ENCODE measurements at places on chromosomes 4 and X.
A peak's percentile ranks its signal among the peaks of the same experiment; 100 is the strongest.

DNA sequence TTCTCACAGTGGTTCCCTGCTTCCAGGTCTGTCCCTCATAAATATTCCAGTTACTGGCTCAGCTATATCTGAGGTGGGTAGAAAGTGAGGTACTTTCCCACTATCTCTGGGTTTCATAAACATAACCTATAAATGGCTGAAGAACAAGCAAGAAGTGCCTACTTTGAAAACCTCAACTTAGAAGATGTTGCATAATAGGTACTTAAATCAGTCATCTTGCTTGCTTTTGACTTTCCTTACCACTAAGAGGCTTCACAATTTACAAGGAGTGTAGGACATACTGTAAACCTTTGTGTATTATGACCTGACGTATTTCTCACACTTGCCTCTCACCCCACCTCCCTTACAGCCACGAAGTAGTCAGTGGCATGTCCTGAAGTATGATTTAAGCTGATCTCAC, 145.9 kb downstream of the PCDH19 start:
- DNase-seq = no peak

DNA sequence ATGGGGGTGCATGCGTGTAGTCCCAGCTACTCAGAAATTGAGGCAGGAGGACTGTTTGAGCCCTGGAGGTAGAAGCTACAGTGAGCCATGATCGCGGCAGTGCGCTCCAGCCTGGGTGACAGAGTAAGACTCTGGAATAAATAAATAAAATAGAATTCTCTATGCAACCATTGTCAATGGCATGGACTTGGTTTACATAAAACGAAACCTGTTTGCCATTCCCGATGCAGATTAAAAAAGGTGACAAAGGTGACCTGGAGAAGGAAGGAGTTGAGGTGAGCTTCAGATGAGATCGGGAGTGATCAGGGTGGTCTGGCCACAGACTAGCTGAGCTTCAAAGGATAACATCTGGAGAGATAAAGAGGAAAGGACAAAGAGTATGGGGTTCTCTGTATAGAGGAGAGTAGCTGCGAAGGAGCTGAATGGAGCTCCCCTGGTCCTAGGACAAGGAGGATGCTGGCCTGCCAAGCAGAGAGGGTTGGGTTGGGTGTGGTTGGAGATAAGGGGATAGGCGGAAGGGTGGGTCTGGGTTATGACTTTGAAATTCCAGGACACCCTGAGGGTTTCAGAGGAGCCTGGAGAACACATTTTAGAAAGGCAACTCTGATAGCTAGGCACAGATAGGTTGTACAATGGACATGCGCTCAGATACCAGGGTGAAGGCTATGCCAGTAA, 98.6 kb downstream of the RBM47 start:
- DNase-seq = no peak

DNA sequence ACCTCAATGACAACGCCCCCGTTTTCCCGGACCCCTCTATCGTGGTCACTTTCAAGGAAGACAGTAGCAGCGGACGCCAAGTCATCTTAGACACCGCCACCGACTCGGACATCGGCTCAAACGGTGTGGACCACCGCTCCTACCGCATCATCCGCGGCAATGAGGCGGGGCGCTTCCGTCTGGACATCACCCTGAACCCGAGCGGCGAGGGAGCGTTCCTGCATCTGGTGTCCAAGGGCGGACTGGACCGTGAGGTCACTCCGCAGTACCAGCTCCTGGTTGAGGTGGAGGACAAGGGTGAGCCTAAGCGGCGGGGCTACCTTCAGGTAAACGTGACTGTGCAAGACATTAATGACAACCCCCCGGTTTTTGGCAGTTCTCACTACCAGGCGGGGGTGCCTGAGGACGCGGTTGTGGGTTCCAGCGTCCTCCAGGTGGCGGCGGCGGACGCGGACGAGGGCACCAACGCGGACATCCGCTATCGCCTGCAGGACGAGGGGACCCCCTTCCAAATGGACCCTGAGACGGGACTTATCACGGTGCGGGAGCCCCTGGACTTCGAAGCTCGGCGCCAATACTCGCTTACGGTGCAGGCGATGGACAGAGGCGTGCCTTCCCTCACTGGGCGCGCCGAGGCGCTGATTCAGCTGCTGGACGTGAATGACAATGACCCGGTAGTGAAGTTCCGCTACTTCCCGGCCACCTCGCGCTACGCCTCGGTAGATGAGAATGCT, 2.2 kb downstream of the FAT4 start:
- DNase-seq = no peak

DNA sequence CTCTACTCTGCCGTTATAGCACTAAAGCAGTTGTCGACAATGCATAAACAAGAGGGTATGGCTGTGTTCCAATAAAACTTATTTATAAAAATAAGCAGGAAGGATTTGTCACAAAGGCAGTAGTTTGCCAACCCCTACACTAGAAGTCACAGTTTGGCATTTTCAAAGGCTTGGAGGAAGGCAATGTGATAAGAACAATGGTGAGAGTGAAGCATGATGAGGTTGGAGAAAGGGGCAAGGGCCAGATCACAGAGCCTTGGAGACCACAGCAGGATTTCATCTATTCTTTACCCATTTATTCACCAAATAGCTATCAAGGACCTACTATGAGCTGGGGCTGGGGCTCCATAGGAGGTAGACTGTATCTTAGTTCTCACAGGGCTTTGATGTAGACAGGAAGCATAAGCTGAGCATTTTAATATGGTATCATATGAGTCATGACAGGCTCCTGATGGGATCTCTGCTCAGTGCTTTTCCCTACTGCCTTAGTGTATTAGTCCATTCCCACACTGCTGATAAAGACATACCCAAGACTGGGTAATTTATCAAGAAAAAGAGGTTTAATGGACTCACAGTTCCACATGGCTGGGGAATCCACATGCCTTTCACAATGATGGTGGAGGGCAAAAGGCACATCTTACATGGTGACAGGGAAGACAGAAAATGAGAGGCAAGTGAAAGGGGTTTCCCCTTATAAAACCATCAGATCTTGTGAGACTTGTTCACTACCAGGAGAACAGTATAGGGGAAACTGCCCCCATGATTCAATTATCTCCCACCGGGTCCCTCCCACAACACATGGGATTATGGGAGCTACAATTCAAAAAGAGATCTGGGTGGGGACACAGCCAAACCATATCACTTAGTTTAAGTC, 58.9 kb downstream of the PPM1K start:
- no peak for DNase-seq

DNA sequence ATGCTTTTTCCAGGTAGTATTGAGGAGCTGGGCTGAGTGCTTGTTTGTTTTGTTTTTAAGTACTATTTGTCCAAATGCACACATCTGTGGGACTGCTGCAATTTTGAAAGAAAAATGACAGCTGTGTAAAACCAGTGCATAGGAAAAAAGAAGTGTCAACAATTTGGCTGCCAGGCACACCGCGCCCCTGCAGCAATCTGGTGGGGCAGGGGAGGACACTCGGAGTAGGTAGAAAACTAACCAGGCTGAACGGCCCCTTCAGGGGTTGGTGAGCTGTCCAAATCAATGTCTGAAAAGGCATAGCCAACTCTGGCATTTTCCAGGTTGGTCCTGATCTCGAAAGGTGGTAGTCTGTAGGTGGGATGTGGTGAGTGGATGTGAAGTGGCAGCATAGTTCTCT, 1.1 kb downstream of the LDOC1 start:
- no peak for DNase-seq

GRCh38 chr4:182711211-182711610, 206.0 kb downstream of the DCTD start:
- no peak for DNase-seq

GRCh38 chr4:138555108-138555507, 313.0 kb upstream of the SLC7A11 start:
- DNase-seq = no peak

DNA sequence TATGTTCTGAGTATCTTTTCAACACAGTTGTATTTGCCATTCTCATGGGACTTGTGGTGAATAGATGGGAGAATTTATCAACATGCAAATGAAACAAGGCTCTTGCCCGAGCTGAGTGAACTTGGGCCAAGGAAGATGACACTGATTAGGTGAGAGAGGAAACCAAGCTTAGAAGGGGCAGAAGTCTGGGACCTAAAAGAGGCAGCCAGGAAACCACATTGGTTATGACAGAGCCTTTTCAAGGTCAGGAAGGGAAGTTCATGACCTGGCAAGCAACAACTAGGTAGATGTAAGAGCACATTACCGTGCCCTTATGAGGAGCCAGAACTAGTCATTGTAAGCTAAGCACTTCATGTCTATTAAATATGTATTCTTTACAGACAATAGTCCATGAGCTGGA, 590.3 kb downstream of the PACRGL start:
- no peak for DNase-seq

GRCh38 chr4:185566972-185567371, 31.7 kb upstream of the PDLIM3 start:
- no peak for DNase-seq

GRCh38 chr4:169566021-169566818, 46.2 kb downstream of the NEK1 start:
- peak; percentile 79 for DNase-seq

DNA sequence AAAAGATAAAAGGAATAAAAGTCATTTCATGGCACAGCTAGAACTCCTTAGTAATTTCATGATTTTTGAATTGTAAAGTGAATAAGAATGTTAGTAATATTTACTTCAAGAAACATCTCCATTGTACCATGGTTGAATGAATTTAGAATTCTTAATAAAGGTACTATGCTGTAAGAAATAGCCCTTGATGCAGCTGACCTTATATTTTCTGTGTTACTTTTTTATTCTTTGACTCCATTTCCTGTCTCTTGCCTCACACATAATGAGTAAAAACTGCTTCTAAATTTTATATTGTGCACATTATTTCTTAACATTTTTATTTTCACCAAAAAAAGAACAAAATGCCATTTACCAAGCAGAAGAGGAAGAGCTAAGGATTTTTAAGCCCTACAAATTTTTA, 81.9 kb upstream of the PDHA2 start:
- DNase-seq = no peak

DNA sequence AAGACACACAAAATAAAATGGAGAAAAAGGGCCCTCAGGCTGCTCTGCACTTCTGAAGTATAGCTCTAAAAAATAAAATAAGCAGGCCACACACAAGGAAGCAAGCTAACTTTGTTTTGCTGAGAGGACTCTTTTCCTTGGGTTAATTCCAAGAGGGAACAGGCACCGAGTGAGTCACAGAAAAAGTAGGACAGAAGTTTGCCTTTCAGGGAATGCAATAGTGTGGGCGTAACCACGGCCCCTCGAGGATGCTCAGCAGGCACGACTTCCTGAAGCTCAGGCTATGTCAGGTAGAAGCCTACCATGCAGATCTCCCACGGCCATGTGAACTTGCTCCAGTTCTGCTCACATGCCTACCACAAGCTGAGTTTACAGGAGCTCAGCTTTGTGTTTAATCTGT, 22.1 kb downstream of the PPP1R2C start:
- DNase-seq = no peak

DNA sequence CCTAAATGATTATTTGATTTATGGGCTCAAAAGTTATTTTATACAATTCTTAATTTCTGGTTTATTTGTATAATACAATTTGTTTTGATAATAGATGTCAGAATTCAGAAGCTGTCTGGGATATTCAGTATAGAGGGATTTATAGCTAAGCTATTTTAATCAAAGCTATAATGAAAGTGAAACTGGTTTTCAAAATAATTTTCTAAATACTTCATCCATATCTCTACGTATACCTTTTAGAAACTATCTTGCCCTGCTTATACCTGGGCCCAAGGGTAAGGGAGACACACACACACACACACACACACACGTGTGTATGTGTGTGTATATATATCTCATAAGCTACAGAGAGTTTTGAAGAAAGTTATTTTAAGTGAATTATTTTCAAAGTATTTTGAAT, 2.9 kb downstream of the TMEM131L start:
- DNase-seq = no peak

DNA sequence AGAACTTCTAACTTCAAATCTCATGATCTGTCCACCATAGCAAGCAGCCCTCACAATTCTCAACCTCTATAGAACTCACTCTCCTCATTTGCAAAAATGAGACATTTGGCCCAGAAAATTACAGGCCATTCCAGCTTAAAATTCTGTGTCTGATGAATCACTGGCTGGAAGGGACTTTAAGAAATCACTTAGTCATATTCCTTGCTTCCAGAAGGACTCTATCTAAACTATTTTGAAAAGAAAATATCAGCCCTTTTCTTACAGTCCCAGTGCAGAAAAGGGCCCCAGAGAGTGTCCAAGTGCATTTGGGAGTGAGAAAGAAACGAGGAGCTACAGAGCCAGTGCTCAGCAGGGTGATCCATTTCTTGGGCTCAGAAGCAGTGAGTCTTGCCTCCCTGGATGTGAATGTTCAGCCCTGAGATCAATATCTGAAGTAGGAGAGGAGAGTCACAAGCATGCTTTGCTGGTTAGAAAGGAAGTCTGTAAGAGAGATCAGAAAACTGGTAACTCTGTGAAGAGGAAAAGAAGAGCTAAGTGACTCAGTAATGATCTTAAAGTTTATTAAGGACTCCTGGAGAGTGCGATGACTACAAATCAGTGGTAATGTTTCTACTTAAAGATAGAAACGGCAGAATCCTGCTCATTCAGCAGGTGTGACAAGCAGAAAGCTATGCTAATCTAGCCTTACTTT, 139.8 kb downstream of the PALLD start:
- DNase-seq = no peak

- DNase-seq = no peak
Measured at GRCh38 chr4:25915353-25915705, 1.3 kb downstream of the SMIM20 start.

DNA sequence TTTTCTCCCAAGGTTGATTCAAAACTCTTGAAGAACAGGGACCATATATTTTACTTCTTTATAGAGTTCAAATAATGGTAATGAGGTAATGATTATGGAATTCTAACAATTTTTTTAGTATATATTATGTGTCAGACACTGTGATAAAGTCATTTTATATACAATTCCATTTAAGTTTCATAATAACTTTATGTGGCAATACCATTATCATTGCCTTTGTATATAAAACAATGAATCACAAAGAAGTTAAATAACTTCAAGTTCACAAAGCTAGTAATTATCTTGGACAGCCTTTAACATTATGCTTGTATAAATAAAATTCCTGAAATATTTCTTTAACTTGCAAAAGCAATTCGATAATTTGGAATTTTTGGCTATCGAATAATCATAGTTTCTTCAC, 20.6 kb downstream of the MAGEC1 start:
- no peak for DNase-seq

GRCh38 chr4:71147261-71147660, 153.8 kb downstream of the DCK start:
- no peak for DNase-seq

DNA sequence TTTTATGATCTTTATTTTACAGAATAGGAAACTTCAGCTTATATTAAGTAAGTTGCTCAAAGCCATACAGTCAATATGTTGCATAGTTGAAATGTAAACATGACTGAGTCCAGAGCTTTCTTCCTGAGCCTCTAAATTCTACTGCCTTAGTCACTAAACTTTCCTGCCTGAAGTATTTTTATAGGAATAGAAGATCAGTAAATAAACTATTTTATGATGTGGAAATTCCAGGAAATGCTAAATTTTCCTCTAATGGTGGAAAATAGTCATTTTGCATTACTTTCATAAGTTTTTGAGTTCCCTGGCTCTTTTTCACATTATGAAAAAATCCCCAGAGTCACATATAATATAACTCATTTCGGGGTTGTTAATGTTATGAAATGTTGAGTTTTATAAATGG, 182.8 kb downstream of the BANK1 start:
- DNase-seq = no peak
